ENCODE measurements at places on chromosomes 7 and 10.
A peak's percentile ranks its signal among the peaks of the same experiment; 100 is the strongest.

DNA sequence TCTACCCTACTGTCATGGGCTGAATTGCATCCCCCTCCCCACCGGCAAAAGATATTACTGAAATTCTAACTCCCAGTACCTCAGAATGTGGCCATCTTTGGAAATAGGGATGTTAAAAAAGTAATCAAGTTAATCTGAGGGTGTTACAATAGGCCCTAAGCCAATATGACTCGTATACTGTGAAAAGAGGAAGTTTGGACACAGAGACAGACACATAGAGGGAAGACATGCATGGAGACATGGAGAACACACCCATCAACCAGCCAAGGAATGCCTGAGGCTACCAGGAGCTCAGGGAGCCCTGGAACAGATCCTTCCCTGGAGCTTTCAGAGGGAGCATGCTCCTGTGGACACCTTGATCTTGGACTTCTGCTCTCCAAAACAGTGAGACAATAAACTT is 138.2 kb upstream of the ADO start:
- no peak for DNase-seq

DNA sequence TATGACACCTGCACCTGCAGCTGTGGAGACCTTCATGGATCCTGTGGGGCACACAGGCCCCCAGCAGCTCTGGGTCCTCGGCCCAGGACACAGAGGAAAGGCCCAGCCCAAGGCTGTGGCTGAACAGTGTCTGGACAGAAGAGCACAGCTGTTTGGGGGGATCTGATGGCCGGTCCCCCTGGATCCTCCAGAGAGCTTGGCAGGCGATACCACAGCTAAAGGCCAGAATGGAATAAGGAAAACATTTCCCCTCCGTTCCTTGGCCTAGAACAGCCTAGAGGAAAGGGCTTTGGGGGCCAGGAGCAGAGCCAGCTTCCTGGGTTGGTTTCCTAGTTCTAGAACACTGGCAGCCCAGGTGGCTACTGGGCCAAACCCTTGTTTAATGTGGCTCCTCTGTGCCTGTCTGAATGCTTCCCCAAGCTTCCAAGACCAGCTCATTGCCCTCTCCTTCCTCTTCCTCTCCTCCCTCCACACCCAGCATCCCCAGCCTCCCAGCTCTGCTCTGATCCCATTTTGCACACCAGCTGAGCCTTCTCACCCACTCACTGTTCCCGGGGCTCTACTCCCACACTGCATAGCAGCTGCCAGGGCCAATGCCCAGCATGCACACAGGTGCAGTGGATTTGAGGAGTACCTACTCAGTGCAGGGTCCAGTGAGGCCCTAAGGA is 46.9 kb downstream of the GPAM start:
- no peak for DNase-seq

GRCh38 chr10:69456880-69457693 is 5.8 kb downstream of the TSPAN15 start:
- no peak for DNase-seq

DNA sequence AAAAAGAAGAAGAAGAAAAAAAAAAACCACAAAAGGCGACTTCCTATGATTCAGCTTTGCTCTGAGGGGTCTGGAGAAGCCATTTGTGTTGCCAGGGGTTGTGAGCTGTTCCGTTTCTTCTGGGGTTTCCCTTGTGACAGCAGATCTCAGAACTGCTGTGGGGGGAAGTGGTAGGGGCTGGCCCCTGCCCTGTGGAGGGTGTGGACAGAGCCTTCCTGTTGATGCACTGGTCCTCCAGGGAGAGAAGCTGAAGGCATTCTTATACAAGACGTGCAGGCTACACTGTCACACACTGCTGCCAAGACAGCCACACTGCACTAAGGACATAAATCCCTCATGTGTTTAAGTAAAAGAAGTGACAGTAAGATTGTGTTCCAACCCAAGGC is 17.3 kb upstream of the CSGALNACT2 start:
- peak; percentile 45 for DNase-seq

- no peak for DNase-seq
Measured at GRCh38 chr7:28942168-28942567, 16.0 kb downstream of the TRIL start.

GRCh38 chr7:76071316-76072242 is 23.7 kb downstream of the MDH2 start:
- no peak for DNase-seq

GRCh38 chr7:108581655-108582491 is 12.2 kb downstream of the DNAJB9 start:
- DNase-seq: no peak

GRCh38 chr7:105173586-105173985 is 159.6 kb downstream of the KMT2E start:
- no peak for DNase-seq

DNA sequence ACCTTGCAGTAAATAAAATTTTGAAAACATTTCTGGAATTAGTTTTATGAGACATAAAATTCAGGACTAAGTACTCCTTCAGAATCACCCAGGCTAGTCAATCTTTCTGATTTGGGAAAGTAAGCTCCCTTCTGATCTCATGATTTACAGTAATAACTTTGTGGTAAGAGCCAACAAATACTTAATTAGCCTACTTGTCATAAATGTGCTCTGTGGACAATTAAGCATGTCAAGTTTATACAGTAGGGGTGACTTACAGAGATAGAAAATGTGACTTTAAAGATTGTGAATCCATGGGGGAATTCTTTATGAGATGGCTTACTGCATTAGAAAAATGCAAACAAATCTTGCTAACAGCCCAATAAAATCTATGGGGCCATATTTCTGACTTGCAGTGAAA is 616.9 kb upstream of the GHITM start:
- no peak for DNase-seq

- DNase-seq: no peak
Measured at GRCh38 chr10:114374053-114374791, 30.1 kb downstream of the AFAP1L2 start.

DNA sequence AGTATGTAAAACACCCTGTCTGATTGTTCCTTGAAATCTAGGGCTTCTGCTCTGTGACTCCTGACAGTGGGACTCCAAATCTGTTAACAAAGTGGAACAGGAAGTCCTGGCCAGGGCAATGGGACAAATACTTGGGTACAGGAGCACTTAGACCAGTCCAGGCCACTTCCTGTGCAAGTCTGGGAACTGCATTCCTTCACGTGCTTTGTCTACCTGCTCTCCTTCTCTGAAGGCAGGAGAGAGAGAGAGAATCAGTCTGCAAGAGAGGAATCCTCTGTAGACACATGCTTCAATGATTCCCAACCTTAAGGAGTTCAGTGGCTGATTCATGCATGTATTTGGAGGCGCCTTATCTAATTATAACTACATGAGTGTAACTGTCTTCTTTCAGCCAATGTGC is 530.2 kb downstream of the GATA3 start:
- no peak for DNase-seq

DNA sequence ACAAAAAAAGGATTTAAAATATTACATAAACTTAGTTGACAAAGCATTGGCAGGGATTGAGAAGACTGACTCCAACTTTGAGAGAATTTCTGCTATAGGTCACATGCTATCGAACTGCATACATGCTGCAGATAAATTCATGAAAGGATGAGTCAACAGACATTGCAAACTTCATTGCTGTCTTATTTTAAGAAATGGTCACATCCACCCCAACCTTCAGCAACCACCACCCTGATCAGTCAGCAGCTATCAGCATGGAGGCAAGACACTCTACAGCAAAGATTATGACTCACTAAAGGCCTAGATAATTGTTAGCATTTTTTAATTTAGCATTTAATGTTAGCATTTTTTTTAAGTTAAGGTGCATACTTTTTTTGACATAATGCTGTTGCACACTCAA is 73.6 kb downstream of the AGK start:
- DNase-seq: no peak

DNA sequence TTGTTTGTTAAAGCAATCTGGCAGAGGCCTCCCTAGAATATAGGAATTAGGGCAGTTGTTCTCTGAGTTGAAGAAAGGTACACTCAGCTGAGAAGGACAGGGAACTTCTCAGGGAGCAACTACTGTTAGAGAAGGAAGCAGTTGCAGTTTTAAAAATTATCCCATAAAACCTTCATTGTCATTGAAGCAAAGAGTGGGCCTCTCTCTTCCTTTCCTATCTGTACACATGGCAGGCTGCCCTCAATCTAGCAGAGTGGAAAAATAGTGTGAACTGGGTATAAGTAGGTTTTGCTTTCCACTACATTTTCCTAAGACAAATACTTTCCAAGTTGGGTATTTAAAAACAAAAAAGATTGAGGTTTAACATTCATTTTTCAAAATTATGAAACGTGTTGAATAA is 236.7 kb upstream of the KLF14 start:
- DNase-seq: no peak

GRCh38 chr7:25624833-25625232 is 396.5 kb upstream of the NPVF start:
- DNase-seq: no peak

- no peak for DNase-seq
Measured at GRCh38 chr10:29634764-29635625, at the start of gene SVIL. SVIL (minus strand) TSS chr10:29634971; CDS start chr10:29555058, 79,913 bp downstream.

- DNase-seq: no peak
Measured at GRCh38 chr7:139953229-139953628, 109.5 kb downstream of the PARP12 start.

DNA sequence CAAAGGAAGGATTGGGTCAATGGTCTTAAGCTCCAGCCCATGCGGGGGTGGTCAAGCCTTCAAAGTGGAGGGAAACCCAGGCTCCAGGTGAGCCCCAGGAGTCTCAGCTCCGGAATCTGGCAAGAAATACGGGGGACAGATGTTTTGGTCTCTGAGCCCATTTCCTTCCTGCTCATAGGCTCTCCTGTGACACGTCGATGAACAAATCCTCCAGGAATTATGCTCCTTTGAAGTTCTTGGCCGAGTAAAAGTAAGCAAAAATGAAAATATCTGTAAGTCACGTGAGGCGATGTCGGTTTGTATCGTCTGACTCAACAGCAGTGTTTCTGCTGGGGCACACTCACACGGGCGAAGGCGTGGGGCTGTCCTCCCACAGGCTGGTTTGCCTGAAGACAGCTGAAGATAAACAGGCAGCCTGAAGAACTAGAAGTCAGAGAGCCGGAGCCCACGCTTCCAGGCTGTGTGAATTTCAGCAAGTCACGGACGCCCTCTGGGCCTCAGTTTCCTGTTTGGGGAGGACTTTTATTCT is 52.6 kb upstream of the SMNDC1 start:
- DNase-seq: no peak

DNA sequence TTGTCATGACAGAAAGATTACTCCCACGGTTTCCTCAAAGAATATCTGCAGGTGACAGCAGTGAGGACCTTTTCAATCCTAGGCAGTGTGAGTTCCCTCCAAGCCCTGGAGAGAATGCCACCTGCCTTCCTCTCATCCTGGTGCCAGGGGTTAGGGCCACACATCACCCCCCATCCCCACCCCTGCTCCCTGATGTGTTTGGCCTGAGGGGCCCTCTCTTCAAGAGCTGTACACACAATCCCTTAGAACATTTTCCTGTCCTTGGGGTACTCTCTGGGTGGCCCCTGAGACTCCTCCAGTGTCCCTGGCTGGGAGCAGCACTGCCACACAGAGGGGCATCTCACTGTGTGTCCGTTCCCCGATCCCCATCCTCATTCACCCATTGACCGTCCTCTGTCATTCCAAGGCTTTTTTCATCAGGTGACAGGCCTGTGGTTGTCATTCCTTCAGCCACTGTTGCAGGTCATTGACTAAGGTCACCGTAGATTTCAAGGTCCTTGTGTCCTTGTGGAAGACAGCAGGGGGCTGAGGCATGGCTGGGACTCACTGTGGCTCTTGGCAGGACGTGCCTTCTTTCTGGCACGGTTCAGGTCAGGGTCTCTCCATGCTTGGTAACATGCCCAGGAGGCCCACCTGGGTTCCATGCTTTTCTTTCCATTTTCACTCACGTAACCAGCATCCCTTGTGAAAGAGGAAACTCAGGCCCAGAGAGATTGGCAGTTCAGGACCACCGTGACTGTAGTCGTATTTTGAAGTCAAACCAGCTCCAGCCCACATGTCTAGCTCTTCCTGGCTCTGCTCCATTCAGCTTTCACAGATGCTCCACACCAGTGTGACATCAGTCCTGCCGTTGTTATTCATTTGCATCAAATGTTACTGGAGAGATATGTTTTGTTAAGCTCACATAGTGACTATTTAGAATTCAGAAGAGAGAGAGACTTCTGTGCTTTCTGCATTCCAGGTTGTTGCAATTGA is 26.8 kb upstream of the BTBD16 start:
- no peak for DNase-seq

- no peak for DNase-seq
Measured at GRCh38 chr7:117020591-117020973, 67.3 kb downstream of the ST7 start.

DNA sequence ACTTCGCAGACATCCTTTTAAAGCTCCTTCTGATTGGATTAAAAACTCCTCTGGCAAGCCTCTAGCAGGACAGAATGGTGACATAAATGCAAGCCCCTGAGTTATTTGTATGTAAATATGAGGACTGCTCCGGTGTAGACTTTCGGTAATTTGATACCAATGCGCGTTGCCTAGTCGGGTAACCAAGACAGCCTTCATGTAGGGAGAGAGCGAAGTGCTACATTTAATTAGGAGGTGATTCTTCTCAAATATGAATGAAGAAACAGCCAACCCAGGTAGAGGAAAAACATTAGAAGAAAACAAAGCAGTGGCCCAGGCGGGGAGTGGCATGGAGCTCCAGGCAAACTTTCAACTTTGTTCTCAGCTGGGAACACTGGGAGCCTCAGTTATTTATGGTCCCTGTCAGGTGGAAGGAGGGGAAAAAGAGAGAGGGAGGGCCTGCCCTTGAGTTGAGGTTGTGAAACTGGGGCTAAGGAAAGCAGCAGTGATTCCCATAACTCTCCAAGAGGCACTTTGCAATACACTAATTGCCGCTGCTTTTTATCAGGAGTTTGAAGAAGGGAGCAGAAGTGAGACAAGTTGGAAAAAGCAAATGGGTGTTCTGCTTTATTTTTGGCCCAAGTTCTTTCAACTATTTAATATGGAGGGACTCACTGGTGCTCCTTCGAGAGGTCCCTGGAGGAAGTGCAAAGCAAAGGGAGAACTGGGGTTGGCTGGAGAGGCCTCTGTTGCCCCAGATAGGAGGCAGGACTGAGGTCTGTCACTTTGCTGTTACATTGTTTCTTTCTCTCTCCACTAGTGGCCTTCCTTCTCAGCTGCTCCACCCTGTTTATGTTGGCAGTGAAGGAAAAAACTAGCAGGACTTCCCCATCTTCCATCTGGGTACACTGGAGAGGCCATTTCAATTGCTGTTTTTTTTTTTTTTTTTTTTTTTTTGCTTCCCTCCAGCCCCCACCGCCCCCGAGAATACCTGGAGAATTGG is 234.6 kb upstream of the CCDC6 start:
- DNase-seq: no peak

- no peak for DNase-seq
Measured at GRCh38 chr10:124104011-124104627, 10.7 kb upstream of the CHST15 start.

DNA sequence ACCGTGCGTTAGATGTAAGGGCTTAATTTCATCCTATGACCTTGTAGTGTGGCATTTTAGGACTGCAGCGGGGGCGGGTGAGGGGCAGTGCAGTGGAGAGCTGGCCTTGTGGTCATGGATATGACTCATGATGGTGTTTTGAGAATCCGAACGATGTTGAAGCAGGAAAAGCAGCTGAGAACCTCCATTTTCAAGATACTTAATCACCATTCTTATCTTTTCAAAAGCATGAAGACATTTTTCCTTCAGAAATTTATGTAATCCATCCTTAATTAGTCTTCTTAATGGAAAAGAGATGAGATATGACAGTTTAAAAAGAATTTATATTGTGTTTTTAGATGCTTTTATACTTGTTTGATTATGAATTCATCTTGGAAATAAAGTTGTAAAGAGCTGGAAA is 9.6 kb downstream of the ATP5F1C start:
- DNase-seq: no peak

GRCh38 chr10:116269619-116270018 is 3.4 kb downstream of the GFRA1 start:
- no peak for DNase-seq

Measured in naive thymus-derived CD4-positive, alpha-beta T cell (primary cell).